ENCODE measurements at places on chromosomes 1 and 21.

DNA sequence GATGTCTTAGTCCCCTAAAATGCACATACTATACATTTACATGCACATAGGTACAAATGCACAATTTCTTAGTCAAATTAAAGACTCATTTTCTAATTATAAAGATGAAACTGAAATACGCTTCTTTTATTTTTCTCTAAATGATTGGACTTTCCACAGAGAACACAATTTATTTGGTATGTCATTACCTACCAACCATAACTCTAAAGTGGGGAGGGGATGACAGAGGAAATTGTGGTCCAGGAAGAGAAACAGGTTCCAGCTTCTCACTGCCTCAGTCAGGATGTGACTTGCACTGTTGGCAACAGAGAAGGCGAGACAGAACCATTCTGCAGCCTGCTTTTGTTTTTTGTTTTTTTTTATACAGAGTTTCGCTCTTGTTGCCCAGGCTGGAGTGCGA lies 1189.2 kb downstream of the PLA2G4A start:
- no peak for DNase-seq

DNA sequence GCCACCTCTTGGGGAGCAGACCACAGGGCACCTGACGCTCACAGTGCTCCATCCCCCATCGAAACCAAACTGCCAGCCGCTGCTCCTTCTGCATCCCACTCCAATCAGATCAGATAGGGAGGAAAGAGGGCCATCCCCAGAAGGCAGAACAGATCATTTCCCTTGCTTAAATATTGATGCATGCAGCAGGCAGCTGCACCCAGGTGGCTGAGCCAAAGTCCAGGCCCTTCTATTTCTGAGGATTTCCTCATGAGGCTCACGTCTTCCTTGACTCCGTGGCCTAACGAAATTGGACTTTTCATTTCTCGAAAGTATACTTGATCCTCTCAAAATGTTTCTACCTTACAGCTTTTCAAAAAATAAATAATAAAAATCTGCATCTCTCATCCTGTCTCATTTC lies 239.2 kb downstream of the ATG4C start:
- no peak for DNase-seq

GRCh38 chr1:20871419-20871818 lies 84.3 kb upstream of the HP1BP3 start:
- DNase-seq, result no peak

DNA sequence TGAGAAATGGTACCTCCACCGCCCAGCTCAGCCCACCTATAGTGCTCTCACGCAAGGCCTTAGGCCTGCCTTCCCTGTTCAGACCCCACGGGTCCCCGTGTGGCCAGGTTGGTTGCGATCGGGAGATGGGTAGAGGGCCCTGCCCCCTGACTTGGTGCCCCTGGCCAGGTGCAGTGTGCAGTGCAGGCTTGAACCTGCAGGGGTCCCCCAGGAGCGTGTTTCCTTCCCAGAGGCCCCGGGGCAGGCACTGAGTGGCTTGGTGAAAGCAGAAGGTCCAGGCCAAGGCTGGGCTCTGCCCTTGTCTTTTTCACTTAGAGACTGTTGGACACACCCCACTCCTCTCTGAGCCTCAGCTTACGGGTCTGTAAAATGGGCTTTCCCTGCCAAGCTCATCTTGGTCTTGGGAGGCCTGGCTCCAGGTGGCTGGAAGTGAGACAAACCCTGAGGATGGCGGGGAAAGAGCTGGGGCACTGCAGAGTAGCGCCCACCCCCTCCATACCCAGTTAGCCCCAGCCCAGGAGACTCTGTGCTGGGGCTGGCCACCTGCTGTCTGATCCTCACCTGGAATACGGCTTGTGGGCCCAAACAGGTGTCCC lies 9.3 kb upstream of the HES5 start:
- no peak for DNase-seq

All from posterior vena cava (tissue), 2 donors.